ENCODE measurements at places on chromosomes 5 and 9.

DNA sequence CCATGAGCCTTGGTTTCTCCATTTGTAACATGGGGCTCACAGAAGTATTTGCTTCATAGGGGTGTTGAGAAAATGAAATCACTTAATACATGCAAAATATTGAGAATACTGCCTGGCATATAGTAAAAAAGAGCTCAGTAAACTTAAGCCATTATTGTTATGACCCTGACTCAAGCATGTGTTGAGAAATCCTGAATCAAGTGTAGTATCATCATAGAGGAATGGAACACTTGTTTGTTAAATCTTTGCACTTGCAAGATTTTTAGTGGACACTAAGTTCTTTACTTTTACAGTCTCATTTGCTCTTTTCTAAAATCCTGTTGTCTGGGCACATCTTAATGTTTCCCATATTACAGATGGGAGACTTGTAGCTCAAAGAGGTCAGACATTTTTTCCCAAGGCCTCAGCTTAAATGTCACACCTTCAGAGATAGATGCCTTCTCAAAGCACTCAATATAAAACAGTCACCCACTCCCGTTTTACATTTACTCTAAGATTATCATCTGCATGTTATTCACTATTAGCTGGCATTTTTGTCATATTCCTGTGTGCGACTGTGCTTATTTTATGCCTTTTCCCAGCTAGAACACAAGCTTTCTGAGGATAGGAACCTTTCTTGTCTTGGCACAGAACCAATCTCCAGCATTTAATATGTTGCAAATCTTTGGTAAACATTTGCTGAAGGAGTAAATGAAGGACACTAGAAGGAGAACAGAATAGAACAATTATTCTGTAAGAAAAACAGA is 250.0 kb upstream of the TNC start:
- no peak for DNase-seq

- DNase-seq, result no peak
Measured at GRCh38 chr5:78213799-78214198, 80.7 kb downstream of the AP3B1 start.

DNA sequence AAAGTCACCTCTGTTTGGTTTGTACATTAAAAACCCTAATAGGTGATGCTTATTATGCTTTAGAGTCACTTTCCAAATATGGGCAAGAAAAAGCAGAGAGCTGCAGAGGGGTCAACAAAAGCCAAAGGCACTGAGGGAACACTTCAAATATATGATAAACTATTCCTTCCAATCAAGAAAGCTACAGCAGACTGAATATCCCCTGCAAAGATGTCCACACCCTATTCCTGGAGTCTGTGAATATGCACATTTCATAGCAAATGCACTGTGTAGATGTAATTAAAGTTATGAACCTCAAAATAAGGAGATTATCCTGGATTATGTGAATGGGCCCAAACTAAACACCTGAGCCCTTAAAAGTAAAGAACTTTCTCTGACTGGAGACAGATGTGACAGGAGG is 74.3 kb downstream of the ABCA1 start:
- DNase-seq, result no peak

- peak; percentile 60 for DNase-seq
Measured at GRCh38 chr5:1212881-1213280, 11.5 kb downstream of the SLC6A19 start.

GRCh38 chr5:19235101-19235584 is 752.9 kb downstream of the CDH18 start:
- DNase-seq, result no peak

DNA sequence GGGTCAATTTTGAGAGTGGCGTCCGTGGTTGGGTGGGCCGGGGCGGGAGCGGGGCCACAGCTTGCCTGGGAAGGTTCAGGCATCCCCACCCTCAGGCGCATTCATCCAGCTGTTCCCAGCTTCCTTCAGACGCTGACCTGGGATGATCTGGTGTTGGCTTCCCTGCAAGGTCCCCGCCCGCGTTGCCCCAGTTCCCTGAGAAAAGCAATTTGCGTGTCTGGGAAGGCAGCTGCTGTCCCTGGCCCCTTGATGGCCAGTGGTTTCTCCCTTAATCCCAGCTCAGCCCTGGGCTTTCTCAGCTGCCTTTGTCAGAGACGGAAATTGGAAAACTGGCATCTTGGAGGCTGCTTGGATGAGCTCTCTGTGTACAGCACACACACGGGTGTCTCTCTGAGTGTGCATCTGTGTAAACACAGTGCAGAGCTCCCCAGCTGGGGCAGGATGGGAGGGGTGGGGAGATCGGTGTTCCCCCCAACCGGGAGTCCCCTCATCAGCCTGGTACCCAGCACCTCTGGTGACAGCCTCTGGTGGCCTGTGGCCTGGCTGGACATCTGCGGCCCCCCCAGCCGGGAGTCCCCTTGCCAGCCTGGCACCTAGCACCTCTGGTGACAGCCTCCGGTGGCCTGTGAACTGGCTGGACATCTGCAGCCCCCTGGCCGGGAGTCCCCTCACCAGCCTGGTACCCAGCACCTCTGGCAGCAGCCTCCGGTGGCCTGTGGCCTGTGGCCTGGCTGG is 94.0 kb downstream of the COL5A1 start:
- no peak for DNase-seq

- DNase-seq, result no peak
Measured at GRCh38 chr5:73288803-73289720, 116.1 kb downstream of the TMEM174 start.

DNA sequence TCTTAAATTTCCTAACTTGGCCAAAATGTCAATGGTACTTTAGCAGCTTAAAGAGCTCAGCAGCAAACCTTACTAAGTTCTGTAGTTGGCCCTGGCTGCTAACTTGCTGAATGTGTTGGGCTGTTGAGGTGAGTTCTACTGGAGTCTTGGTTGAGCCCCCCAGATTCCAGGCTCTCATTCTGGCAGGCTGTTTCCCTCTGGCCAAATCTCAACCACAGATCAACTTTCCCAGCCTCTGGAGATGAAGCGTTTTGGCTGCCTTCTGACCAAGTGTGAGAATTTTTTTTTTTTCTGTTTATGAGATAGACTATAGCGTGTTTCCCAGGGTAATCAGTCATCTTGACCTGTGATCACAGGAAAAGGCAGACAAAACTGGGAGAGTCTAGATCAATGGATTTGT is 343.7 kb downstream of the EBF1 start:
- no peak for DNase-seq

DNA sequence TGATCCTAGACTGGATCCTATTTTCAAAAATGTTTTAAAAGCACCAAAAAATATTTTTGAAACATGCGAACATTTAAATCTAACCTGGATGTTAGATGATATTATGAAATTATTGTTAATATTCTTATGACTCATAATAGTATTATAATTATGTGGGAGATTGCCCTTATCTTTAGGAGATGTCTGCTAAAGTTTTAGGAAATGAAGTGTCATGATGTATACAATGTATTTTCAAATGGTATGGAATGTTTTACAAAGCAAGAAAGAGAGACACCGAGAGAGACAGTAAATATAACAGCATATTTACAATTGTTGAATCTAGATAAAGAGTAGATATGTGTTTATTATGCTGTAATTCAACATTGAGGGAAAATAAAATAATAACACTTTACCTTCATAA is 455.9 kb downstream of the ACTL7B start:
- DNase-seq, result no peak

DNA sequence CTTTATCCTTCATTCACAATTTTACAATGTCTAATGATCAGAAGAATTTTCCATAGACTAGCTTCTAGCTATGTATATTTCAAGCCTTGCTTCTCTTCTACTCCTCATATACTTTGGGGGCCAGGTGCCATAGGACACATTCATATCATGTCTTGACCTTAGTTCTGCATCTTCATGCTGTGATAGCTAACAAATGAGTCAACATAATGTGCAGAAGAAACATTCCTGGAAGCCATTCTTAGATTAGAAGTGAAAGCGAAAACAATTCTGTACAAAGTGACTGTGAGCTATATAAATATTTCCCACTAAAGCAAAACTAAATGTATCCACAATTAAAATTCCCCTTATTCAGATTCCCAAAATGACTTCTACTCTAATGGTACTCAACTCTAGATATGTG is 320.2 kb upstream of the NREP start:
- no peak for DNase-seq

GRCh38 chr5:74285675-74286280 is 354.8 kb downstream of the ENC1 start:
- DNase-seq, result no peak

- DNase-seq, result no peak
Measured at GRCh38 chr9:128824911-128825310, 4.7 kb downstream of the SPOUT1 start.
